ENCODE measurements at places on chromosomes 12 and 14. TPM values are rescaled to one million over a fixed set of nuclear protein-coding genes. Genes with fewer than 3 reads are reported as not detected.

- H3K27me3 ChIP-seq = no peaks in the 10 kb centered on the region
- DNase-seq = no peak
- no peaks in the 10 kb centered on the region for H3K4me1 ChIP-seq
- no peaks in the 10 kb centered on the region for H3K36me3 ChIP-seq
These were observed 524.1 kb upstream of the FBXO33 start for GRCh38 chr14:39956372-39956771.

DNA sequence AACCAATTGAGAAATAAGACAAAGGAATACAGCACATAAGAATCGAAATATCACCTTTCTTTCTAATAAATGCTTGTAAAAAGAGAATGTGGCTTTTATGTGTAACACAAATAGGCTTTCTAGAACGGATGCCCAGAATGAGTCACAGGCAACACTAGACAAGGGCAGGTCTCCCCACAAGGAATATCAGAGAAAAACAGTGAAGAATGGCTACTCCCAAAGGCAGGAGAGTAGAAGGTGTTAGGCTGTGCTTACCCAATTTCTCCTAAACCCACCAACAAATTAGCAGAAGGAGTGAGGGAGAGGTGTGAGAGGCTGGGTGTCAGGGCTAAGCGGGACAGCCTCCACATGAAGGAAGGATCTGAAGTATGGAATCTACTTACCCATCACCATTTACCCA is 55.2 kb downstream of the GALNT4 start:
- no peak for DNase-seq
- H3K27me3 ChIP-seq = no peaks in the 10 kb centered on the region
- H3K4me1 ChIP-seq = peaks cover 2% of the 10 kb centered on the region
- no peak overlapping the region for H3K4me3 ChIP-seq
- H3K36me3 ChIP-seq = no peaks in the 10 kb centered on the region
- H3K27ac ChIP-seq = no peak overlapping the region

DNA sequence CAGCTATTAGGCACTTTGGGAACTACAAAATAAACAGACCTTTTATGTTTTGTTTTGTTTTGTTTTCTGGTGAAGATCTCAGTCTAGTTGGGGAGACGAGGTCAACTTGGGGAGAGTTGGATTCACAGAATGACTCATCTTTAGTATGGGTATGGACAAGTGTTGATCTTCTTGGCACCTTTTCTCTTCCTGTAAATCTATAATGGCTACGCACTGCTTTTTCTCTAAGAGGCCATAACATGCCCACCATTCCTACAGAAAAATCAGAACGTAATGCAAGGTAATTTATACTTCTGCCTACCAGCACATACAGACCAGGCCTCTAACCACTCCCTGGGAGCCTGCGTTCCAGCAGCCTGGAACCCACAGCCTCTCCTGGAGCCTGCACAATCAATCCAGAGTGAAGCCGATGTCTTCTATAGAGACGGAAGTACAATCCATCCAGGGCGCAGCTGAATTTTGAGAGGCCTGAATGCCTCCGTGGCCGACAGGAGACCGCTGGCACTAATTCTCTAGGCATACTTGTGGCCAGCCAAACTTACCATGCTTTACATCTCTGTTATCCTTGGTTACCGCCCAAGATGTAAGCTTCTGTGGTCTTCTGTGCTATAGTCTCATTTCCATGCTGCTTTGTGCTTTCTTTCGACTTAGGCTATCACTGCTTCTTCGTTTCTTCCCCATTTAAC is 717 bp downstream of the PPHLN1 start:
- peak overlapping the region; percentile 97 for H3K4me3 ChIP-seq
- peak overlapping the region; percentile 85 for H3K27ac ChIP-seq
- no peaks in the 10 kb centered on the region for H3K27me3 ChIP-seq
- peaks cover 4% of the 10 kb centered on the region for H3K36me3 ChIP-seq
- DNase-seq = no peak

DNA sequence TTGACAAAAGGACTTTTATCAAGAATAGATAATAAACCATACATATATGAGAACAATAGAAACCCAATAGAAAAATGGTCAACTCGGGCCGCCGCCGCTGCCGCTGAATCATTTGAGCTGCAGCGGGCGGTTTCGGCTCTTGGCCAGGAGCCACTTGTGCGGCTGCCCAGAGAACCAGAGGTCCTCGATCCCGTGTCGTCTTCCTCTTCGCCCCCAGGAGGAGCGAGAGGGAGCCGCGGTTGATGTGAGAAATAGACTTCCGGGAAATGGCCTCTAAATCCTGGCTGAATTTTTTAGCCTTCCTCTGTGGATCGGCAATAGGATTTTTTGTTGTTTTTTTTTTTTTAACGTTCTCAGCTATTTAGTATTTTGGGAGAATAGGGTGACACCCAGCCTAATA is 44.8 kb downstream of the CPSF6 start:
- H3K4me1 ChIP-seq = peaks cover 7% of the 10 kb centered on the region
- no peak overlapping the region for H3K27ac ChIP-seq
- DNase-seq = peak; percentile 11
- H3K4me3 ChIP-seq = peak overlapping the region; percentile 58
- no peaks in the 10 kb centered on the region for H3K27me3 ChIP-seq
- H3K36me3 ChIP-seq = no peaks in the 10 kb centered on the region

GRCh38 chr14:22978981-22979671 is 3.2 kb downstream of the AJUBA start:
- peaks cover 39% of the 10 kb centered on the region for H3K4me1 ChIP-seq
- no peak for DNase-seq
- H3K27ac ChIP-seq = peak overlapping the region; percentile 78
- H3K4me3 ChIP-seq = peak overlapping the region; percentile 16

Gene GPX2
- not detected for total RNA-seq

Data from thoracic aorta (tissue), 2 donors.